Caco-2 (cell line): ENCODE measurements at places on chromosomes 3 and 15. TPM values are rescaled to one million over a fixed set of nuclear protein-coding genes. Genes with fewer than 3 reads are reported as not detected.

The TMEM207 gene
- total RNA-seq, result 0.65 TPM in 1 of 2 replicates, not detected in the other

The NR2E3 gene
- total RNA-seq, result not detected in 2 replicates

- no peak for DNase-seq
Observed at GRCh38 chr3:125428216-125428830, 53.2 kb upstream of the ZNF148 start.

DNA sequence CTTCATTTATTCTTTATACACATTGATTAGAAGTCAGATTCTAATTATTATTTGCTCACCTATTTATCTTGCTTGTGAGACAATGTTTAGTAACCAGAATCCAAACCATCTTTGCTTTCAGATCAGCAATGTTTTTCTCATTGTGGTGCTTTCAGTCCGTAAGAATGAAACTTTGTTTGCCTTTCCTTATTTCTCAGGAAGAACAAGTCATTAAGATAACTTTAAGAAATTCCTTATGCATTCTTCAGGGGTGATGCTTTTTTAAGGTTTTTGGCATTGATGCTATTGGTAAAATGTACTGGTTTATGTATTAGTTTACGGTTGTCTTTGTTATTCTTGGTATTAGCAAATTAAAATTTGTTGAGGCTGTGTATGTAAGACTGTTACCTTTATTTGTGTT is 120.8 kb upstream of the POU1F1 start:
- DNase-seq, result no peak

DNA sequence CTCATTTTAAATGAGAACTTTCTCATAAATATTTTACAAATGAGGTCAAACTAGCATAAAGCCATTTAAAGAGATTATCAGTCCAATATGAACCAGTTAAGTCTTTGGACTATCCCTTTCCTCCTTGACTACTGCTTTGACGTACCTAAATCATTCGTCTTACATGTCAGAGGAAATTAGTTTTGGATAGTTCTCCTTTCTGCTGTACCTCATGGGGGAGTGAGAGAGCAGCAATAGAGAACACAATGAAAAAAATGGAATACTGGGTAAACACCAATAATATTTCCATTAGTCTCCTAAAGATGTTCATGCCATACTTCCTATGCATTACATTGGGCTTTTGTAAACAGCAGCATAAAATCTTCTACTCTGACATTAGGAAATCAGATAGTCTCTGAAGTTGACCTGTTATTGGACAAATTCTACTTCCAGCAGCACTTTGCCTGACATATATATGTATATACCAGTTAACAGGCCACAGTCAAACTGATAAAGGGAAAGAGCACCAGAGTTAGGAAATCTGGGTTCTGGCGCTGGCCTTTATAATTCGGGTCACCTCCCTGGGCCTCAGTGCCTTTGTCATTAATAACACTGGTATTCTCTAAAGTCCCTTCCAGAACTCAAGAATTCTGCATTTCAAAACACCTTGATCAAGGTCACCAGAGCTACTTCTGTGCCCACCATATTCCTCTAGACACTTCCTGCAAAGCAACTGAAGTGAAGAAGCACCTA is 26.8 kb downstream of the TIMMDC1 start:
- DNase-seq, result no peak
